IMR-90 (cell line): ENCODE measurements at places on chromosomes 6 and 20.

DNA sequence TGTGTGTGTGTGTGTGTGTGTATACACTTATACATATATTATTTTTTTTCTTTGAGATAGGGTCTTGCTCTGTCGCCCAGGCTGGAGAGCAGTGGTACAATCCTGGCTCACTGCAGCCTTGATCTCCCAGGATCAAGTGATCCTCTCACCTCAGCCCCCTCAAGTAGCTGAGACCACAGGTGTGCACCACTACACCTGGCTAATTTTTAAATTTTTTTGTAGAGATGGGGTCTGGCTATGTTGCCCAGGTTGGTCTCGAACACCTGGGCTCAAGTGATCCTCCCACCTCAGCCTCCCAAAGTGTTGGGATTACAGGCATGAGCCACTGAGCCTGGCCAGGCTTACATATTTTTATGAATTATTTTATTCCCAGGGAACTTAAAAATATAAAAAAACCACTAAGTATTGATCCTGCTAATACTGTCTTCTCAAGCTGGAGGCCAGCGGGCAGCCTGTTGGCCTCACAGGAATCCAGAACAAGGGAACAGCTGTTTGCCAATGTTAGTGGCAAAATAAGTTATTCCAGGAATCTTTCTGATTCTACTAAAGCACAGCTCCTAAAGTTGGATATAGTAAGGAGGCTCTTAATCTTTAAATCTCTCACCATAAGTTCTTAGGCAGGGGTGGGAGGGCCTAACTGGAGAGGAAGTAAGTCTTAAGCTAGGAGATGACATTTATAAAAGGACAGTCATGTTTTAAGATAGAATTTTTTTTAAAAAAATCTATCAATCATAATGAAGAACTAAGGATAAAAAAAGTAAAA lies 135.5 kb upstream of the NUP153 start:
- DNase-seq = no peak

GRCh38 chr20:50265245-50265946 lies 74.8 kb downstream of the CEBPB start:
- DNase-seq = no peak

GRCh38 chr6:119484598-119484997 lies 135.0 kb upstream of the MAN1A1 start:
- DNase-seq = peak; percentile 94

GRCh38 chr20:673603-674001 lies 2.0 kb downstream of the SCRT2 start:
- no peak for DNase-seq

DNA sequence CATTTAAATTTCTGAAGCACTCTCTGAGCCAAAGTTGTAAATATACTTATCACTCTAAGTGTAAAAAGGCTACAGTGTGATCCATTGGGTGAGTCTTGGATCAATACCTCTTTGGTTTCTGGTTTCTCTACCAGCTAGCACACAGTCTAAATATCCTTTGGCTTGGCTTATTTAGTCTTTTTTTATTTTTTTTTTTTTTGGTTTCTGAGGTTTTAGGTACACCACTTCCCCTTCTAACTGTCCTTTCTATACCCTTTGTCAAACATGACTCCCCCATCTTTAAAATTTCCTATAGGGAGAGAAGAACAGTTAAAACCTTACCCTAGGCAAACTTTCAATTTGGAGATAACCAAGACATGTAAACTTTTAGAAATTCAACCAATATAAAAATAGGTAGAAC lies 379.0 kb downstream of the PHF3 start:
- DNase-seq = no peak

DNA sequence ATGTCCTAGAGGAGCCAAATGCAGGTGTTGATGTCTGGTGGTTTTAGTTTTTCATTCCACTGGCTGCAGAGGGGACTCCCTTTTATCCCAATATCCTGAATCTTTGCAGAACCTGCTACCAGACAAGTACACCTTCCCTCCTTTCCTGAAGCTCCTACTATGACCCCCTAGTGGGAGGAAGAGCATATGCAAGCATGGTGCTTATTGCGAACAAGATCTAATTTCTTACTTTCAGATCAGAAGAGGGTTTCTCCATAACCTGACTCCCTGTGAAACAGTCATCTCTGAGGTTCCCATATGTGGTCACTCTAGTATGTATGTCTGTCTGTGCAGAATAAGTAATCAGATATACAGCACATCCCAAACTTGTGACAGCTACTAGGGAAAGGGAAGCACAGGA lies 277.2 kb downstream of the ARHGAP18 start:
- DNase-seq = peak; percentile 31

GRCh38 chr6:17831135-17831534 lies 124.4 kb upstream of the NUP153 start:
- DNase-seq = peak; percentile 83

GRCh38 chr6:41040101-41040939 lies 1.3 kb upstream of the UNC5CL start:
- DNase-seq = no peak

DNA sequence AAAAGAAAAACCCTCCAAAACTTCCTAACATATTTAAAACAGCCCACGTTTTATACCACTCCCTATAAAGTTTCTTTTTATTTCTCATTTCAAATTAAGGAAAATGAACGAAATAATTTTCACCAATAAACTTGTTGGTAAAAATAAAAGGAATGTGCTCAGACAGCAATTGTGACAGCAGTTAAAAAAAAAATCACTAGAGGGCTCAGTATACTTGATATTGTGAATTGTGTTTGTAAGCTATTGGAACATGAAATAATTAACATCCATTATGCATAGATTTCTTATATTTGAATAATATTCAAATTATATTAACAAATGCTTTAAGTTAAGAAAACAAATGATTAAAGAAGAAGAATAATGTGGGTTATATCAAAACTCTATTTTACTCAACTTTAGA lies 105.5 kb downstream of the ASCC3 start:
- DNase-seq = no peak

GRCh38 chr20:37929683-37930014 lies 26.7 kb downstream of the VSTM2L start:
- no peak for DNase-seq

GRCh38 chr6:32416036-32416435 lies 9.1 kb upstream of the BTNL2 start:
- no peak for DNase-seq

DNA sequence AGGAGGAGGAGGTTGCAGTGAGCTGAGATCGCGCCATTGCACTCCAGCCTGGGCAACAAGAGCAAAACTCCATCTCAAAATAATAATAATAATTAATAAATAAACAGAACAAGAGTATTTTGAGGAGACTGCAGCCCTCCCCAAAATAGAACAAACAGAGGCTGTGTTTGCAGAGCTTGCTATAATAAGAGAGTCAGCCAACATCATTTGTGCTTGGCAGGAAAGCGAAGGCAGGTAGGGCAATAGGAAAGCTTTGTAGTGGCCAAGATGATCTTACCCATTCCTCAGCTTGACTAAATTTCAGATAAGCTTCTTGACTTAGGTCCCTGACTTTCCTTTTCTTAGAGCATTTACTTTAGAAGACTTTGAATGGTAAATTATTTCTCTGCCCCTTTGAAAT lies 6.7 kb downstream of the C6orf141 start:
- no peak for DNase-seq

DNA sequence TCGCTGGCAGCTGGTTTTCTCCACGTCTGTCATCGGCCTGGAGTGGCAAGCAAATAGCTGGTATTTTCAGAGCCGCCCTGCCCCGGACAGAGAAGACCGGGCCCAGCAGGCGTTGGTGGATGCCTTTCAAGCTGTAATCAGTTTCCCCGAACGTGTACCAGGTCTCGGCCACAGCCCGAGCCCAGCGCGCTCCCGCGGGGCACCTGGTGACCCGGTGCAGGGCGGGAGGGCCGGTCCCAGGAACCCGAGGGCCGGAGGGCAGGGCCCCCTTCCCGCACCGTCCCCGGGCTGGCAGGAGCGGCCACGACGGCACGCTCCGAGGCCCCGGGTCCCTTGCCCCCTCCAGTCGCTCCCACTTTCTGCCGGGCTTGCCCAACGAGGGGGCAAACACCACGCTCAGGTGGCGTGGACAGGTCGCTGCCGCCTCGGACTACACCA lies 348 bp upstream of the PYGB start:
- DNase-seq = no peak

DNA sequence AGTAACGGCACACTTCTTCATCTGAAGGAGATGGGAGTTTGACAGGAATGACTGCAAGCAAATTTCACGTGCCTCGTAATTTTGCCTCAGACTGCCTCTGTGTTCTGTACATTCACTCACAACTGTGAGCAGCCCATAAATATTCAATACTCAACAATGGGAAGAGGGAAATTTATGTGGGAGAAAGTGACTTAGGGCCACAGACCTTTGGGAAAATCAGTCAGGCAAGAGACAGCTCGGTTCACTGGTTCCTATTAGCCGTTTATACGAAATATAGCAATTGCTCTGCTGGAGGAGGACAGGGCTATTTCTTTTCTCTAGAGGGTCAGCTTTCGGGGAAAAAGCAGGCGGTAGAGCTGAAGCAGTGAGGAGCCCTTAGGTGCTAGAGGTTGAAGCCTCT lies 28.0 kb downstream of the OPN5 start:
- DNase-seq = no peak

DNA sequence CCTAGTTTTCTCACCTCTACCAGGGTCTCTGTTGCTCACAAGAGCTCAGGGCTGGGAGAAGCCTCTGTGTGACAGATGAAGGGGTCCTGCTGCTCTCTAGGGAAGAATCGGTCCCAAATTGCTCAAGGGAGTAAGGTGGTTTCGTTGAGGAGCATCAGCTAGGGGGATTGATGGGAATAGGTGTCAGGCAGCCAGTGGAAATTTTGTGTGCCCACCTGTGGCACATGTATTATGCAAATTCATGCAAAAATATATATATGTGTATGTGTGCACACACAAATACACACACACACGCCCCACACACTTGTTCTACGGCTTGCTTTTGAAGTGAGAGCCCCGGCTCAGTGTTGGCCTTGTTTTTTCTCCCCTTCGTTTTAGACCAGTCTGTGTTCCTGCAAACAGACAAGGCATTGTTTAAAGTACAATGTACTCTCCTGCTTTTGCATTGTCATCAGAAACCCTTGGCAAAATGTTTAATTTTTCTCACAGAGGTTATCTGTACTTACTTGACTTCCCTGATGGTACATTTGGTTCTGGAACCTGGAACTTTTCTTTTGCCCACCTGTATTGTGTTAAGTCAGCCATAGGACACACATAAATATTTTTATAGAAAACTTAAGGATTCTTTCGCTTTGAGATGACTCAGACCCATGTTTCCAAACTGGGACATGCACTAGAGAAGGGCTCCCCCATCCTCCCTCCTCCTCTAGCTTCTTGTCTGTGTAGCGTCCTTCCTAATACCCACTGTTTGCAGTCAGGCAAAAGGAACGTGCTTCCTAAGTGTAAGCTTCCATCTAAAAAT lies 26.7 kb downstream of the FOXO3 start:
- DNase-seq = peak; percentile 92

DNA sequence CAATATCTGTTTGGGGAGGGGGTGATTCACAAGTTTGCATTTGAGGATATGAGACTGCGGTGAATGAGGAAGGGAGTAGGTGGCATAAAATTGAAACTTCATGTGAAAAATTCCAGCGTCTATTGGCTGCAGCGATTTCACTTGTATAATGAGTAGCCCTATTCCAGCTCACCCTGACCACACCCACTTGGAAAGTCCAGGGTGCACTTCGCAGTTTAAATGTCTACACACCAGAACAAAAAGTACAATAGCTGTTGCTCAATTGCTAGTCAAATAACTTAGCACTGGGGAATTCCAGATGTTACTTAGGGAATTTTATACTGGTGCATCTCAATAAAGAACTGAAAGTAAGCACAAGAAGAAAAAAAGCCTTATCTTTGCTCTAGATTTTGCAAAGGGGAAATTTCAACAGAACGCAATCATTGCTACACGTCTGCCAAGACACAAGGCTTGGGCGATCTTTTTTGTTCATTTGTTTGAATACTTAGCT lies 6.3 kb downstream of the TNFAIP3 start:
- peak; percentile 92 for DNase-seq

- no peak for DNase-seq
Observed at GRCh38 chr20:63061771-63062100, 55.0 kb upstream of the BHLHE23 start.

- no peak for DNase-seq
Observed at GRCh38 chr6:36419310-36419709, 23.3 kb downstream of the PXT1 start.

DNA sequence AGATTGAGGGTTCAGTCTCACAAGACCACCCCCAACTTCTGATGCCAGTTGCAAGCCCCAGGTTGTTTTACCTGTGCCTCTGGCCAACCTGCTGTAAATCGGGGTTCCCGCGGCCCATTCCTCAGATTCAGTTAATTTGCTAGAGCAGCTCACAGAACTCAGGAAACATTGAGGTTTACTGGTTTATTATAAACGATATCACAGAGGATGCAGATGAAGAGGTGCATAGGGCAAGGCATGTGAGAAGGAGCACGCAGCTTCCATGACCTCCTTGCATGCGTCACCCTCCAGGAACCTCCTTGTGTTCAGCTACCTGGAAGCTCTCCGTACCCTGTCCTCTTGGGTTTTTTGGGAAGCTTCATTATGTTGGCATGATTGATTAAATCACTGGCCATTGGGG lies 66.0 kb upstream of the CDKAL1 start:
- DNase-seq = no peak

DNA sequence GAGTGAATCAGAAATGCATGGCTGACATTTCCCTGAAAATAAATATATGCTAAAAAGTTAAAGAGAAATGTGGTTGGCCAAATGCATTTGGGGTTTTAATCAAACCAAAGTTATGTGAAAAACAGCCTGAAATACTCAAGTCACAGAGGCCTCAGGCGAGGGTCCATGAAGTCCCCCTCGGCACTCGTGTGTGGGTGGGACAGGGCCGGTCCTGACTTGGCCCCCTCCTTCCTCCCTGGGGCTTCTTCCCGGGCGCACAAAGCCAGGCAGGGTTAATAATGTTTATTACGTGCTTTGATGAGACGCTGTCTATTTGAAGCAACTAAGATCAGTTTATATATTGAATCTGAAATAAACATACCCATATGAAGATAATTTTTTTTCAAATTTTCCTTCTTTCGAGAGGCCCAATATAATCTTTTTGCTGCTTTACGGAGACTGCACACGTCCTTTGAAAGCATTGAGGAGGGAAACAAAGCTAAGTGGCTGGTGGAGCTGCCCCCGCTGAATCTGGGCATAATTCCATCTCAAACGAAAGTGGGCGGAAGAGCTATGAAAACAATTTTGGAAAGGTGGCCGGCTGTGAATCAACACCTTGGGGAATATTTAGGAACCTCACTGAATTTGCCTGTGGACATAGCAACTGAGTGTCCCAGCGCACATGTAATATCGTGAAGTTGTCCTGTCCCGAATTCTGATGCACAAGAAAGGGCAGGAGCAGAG lies 55.8 kb upstream of the SMOC2 start:
- DNase-seq = no peak

DNA sequence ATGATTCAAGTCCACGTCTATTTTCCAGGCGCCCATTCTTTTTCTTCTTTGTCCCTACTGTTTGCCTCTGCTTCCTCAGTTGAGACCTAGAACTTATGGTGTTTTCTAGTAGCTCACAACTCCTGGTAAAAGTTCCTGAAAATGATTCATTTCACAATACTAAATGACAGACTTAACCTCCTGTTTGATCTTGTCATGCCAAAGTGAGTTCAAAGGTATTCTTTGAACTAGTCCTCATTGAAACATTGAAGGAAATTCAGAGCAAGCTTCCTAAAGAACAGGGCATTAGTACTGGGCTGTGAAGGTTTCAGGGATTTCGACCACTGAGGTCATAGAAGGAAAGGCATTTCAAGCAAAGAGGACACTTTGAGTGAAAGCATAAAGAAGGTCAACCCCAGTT lies 132.8 kb downstream of the IBTK start:
- DNase-seq = no peak
